ENCODE measurements at places on chromosomes 7 and 10.

DNA sequence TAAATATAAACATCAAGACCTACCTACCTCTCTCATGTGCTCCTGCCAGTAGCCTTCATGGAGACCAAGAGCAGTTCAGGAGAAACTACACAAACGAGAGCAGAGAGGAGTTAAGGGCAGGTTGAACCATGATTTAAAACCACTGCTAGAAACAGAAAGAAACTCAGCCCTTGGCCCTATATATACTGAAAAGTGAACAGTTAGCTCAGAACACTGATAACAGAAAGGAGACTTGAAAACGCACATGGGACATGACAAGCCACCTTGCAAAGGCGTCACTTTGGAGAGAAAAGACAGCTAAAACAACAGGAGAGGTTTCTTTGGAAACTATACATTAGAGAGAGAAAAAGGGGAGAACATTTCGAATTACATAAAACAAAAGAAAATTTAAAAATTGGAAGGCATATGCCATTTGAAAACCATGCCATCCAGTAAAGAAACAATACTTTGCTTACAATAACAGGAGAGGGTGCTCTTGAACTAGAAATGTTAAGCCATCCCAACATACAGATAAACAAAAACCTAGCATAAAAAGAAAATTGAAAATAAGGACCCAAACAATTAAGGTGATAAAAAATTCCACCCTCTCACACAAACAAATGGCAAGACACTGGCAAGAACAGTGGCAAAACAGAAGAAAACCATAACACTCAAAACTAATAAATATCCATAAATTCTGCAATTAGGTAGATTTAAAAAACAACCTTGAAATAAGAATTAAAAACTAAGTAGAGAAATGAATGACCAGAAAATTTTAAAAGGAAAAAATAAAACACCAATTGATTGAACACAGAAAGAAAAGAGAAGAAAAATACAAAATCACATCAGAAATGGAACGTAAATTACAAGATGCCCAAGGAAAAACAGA, 232.7 kb downstream of the IMMP2L start:
- DNase-seq, result no peak

- no peak for DNase-seq
Observed at GRCh38 chr7:91080351-91080750, 183.9 kb upstream of the FZD1 start.

GRCh38 chr10:92436611-92437010, 137.3 kb downstream of the IDE start:
- no peak for DNase-seq

GRCh38 chr7:80472491-80473200, 39.2 kb downstream of the GNAT3 start:
- no peak for DNase-seq

- no peak for DNase-seq
Observed at GRCh38 chr7:49762666-49763065, 10.8 kb upstream of the VWC2 start.

DNA sequence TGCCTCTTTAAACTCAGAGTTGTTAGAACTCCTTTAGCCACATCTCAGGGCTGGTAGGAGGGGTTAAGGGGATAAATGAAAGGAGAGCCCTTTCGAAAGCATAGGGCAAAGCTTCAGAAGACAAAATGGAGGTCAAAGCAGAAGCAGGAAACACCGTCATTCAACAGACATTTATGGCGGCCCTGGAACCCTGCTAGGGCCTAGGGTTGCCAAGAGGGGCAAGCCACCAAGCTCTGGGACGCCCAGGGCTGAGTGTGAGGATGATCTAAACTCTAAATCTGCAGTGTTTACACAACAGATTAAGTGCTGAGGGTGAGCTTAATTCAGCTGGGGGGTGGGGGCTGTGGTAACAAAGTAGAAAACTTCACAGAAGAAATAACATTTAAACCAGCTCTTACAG, 79.0 kb upstream of the NFE2L3 start:
- no peak for DNase-seq

DNA sequence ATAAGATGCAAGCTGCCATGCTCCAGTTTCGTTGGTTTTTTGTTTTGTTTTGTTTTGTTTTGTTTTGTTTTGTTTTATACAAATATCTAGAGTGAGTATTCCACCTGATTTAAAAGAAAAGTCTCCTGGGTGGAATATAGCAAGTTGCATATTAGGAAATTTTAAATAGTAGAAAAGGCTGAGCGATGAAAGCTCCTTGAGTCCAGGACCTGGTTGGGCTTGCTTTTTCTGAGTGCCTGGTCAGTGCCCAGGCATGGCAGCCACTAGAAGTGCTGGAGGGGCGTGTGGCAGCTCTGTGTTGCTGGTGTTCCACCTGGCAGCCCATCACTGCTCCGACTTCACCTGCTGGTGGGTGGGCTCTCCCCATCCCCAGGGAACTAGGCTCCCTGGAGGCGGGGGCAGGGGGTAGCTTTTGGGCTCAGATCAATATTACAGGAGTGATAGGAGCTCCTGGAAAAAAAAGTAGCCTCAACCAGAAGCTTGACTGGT, 8.0 kb downstream of the COL17A1 start:
- no peak for DNase-seq

- DNase-seq, result no peak
Observed at GRCh38 chr10:22942437-22942836, 14.6 kb downstream of the ARMC3 start.

- no peak for DNase-seq
Observed at GRCh38 chr7:8214244-8214824, 47.6 kb downstream of the ICA1 start.

DNA sequence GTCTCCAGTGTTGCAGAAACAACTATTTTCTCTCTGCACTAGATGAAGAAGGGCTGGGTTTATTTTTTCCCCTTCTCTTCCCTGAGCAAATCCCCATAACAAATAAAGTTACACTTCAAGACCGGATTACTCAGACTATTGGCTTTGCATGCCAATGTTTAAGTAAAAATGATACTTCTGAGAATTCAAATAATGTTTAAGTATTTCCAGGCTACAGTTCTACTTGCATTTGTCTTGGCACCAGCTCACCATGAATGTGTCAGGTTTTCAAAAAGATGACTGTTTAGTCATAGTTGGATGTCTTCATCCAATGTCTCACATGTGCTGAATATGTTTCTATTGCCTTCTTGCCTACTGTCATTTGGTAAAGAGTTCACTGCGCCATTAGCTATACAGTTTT, 912.6 kb downstream of the GATA3 start:
- DNase-seq, result no peak

GRCh38 chr10:26640391-26640790, 57.1 kb upstream of the PDSS1 start:
- no peak for DNase-seq

DNA sequence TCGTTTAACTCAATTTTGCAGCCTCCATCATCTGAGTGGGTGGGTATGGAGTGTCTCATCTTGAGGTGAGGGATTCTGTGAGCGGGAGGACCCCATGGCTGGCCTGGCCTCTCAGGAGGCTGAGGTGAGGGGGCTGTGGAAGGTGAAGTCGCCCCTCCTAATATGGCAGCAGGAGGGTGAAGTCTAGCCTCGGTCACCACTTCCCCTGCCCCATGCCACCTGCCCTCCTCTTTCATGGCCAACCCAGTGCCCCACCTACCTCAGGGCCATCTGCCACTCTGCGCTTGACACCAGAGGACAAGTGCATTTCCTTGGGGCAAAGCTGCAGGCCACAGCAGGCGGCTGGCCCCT, 8.7 kb downstream of the RASGEF1A start:
- no peak for DNase-seq

- DNase-seq, result no peak
Observed at GRCh38 chr10:21518149-21518640, 7.3 kb downstream of the SKIDA1 start.

DNA sequence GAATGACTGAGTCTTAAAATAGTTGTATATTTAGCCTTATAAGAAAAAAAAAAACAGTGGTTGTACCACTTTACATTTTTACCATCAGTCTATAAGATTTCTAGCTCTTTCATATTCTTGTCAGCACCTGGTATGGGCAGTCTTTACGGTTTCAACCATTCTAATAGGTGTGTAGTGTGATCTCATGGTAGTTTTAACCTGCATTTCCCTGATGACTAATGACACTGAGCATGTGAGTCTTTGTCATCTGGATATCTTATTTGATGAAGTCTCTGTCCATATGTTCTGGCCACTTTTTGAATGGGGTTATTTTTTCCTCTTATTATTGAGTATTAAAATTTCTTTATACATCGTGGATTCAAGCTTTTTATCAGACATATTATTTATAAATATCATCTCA, 365.3 kb upstream of the IGFBP3 start:
- no peak for DNase-seq

GRCh38 chr10:56348101-56348500, 13.0 kb downstream of the ZWINT start:
- DNase-seq, result no peak

DNA sequence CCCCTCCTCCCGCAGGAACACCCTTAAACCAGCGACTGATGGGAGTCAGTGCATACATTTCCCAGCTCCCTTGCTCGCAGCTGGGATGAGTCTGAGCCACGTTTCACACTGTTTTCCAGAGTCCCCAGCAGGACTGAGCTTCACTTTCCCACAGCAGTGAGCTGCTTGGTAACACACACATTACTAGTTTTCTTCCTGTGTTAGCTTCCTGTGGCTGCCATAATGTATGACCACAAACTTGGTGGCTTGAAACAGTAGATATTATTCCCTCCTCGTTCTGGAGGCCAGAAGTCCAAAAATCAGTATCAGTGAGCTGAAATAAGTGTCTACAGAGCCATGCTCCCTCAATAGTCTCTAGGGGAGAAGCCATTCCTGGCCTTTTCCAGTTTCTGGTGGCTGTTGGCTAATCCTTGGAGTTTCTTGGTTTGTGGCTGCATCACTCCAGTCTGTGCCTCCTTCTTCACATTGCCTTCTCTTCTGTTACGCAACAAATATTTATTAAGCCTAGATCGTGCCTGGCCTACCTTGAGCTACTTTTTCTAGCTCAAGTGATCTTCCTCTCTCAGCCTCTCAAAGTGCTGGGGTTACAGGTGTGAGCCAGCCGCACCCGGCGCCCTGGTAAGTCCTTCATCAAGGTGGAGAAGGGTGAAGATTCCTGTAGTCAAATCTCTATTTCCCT, 26.2 kb upstream of the CARD11 start:
- DNase-seq, result no peak

DNA sequence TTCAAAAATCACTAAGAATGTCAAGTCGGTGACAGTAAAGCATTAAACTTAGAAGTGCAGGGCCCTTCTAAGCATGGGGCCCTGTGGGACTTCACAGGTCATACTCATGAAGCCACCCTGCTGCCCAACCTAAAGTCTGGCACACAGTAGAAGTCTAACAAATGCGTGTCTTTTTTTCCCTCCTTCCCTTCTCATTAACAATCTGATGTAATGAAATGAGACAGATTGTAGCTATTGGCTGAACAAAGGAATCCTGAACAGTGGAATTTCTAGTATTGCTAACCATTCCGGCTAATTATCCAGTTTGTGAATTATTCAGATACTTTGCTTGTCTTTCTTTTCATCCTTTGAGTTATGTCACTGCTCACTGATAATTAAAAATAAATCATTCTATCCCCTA, 369.9 kb downstream of the WDR11 start:
- DNase-seq, result no peak

DNA sequence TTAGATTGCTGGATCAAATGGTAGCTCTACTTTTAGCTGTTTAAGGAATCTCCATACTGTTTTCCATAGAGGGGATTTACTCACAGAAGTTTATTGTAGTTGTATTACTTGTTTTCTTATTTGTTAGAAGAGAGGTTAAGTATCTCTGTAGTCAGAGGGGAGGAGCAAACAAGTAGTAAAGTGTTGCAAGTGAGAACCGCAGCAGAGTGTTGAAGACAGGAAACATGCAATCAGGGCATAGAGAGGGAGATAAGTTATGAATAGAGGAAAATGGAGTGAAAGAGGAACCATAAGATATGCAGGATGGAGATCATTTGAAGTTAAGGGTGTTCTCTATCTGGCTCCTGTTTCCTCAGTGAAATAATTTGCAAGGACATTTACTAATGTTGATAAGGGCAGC, 331.4 kb upstream of the TMEM229A start:
- no peak for DNase-seq

DNA sequence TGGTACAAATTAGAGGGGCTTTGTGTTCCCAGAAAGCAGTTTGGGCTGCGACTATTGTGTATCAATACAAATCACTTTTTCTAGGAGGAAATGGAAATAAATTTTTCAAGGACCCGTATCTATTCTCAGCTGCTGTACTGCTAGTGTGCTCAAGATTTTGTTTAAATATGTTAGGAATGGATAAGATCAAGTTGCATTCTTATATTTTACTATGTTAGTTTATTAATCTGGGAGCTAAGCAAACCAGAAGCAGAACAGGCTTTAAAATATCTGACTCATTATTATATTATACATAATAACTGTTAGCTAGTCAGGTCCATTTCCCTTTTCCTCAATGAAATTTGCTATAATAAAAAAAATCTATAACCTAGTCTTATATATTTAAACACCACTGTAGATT, 11.1 kb upstream of the GLCCI1 start:
- no peak for DNase-seq

DNA sequence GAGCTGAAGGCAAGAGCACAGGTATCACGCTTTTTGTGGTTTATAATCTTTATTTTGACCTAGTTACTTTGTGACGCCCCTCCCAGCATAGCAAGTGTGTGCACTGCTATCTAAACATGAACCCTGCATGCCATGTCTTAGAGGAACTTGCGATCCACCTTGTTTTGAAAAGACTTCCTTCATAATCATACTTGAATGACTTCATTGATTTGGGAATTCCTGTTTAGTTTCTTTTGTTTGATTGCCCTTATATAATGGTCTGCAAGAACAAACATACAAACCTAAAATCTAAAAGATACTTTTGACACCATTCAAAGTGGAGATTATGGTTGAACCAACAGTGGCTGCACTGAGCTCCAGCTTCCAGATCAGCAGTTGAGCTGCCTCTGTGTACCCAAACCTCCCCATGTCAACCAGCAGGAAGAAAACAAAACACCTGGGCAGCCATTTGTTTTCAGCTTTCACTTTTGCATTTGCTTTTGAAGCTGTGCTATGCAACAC, 132.6 kb downstream of the CELF2 start:
- DNase-seq, result no peak

DNA sequence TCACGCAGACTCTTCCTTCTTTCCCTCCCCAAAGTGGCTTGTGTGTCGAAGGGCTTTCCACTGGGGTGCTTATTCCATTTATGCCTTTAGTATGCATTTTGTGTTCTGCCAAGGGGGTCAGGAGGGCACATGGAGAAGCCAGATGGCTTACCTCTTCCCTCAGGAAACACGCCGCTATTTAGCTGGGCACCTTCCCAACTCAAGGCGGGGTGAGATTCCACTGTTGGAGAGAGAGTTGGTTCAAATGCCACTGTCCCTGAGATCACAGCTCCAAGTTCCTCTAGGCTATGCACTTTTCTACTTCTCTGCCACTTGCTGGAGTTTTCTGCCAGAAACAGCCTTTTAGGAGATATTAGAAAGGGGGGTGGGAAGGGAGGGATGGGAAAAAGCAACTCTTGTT, 1091.8 kb downstream of the LRMDA start:
- no peak for DNase-seq

Data from hematopoietic multipotent progenitor cell treated with erythropoietin and hydrocortisone succinate and interleukin-3 and kit ligand, for 15 days (in vitro differentiated cells).